CD8-positive, alpha-beta T cell (primary cell): ENCODE measurements at places on chromosomes 1 and 21.

DNA sequence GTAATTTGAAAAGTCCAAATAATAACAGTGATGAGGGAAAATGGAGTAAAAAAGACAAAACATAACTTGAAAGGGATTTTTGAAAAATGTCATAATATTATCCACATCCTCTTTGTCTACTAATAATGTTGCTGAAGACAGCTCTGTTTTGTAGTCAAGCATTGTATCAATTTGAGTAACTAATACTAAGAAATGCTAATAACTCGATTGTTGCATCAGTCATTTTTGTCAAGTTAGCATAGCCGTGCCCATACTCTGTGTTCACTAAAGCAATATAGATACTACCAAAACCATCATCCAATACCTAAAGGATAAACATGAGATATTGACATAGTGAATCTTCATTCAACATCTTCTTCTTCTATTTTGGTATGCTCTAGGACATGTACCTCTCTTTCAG, 17.3 kb downstream of the PDC start:
- no peak for DNase-seq

- no peak for DNase-seq
These were observed 155.5 kb downstream of the BACH1 start for GRCh38 chr21:29454179-29454578.

- DNase-seq, result peak; percentile 30
These were observed 29.7 kb downstream of the ADARB1 start for GRCh38 chr21:45103971-45104520.

- DNase-seq, result no peak
These were observed 18.0 kb upstream of the SLC2A7 start for GRCh38 chr1:9044236-9044635.

- DNase-seq, result no peak
These were observed 21.4 kb downstream of the GNB1 start for GRCh38 chr1:1869469-1869868.

DNA sequence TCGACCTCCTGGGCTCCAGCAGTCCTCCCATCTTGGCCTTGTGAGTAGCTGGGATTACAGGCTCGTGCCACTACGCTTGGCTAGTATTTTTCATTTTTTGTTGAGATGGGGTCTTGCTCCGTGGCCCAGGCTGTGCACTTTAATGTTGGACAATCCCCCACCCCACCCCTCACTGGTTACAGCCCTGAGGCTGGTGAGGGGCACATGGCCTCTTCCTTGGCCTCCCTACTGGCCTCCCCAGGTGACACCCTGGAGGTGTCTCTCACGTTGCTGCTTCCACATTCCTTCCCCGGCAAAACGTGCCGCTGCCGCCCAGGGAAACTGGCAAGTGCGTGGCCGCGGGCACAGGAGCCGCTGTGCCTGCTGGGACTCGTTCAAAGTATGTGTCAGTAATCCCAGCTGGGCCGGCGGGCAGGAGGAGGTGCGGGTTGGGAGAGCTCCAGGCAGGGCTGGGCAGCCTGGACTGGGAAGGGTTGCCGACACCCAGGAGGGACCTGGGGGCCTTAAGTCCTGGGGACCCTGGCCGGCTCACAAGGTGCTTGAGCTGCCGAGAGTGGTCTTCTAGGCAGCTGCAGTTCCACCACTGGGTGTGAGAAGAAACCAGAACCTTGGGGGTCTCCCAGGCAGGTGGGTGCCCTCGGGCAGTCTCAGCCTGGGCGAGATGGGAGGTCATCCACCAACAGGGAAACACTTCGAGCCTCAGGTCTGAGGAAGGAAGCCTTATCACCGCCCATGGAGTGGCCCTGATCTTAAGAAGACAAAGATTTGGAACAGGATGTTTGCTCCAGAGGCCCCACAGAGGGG, 6.5 kb downstream of the WNT3A start:
- DNase-seq, result no peak

GRCh38 chr1:94827434-94827833, 7.3 kb downstream of the SLC44A3 start:
- DNase-seq, result no peak

- no peak for DNase-seq
These were observed 29.9 kb downstream of the NAV1 start for GRCh38 chr1:201568859-201569294.

DNA sequence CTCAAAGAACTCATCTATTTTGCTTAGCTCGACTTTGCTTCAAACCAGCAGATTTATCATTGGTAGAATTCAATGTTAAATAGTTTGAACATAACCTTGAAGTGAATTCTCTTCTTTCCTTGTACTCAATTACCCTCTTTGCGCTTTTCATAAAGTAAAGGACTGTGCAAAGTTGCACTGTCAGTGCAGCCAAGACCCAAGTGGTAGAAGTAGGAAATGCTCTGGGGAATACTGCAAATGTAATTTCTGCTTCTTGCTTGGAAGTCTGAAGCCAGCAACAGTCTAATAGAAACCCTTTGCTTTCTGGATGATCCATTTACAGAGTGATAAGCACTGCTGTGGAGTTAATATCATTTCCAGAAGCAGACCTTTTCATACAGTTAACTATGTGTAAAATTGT, 936.7 kb upstream of the TMPRSS15 start:
- no peak for DNase-seq

GRCh38 chr1:64923294-64923718, 43.0 kb downstream of the JAK1 start:
- peak; percentile 19 for DNase-seq
